ENCODE measurements at places on chromosomes 16 and 17.

DNA sequence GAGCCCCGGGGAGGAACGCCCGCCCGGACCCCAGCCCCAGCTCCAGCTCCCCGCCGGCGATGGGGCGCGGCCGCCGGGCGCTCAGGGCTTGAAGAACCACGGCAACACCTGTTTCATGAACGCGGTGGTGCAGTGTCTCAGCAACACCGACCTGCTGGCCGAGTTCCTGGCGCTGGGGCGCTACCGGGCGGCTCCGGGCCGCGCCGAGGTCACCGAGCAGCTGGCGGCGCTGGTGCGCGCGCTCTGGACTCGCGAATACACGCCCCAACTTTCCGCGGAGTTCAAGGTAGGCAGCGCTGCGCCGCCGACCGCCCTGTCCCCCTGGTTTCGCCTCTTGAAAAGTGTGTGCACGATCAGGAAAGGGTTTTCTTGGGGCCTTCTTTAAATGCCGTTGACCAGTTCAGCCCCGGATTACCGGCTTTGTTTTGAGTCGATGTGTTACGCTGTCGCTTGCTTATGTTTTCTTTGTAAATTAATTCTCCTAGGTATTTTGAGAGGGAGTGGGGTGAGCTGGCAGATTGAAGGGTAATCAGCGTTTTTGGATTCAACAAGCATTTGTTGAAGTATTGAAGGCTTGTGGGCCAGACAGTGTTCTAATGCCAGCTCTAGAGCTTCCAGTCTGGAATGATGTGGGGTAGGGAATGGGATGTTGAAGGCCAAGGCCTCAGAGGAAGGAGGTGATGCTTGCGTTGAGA is 681 bp downstream of the USP43 start:
- no peak for DNase-seq

- DNase-seq: no peak
Measured at GRCh38 chr16:77721752-77722308, 484 bp upstream of the NUDT7 start.

- DNase-seq: no peak
Measured at GRCh38 chr16:79172976-79173500, 427.5 kb downstream of the MAF start.

DNA sequence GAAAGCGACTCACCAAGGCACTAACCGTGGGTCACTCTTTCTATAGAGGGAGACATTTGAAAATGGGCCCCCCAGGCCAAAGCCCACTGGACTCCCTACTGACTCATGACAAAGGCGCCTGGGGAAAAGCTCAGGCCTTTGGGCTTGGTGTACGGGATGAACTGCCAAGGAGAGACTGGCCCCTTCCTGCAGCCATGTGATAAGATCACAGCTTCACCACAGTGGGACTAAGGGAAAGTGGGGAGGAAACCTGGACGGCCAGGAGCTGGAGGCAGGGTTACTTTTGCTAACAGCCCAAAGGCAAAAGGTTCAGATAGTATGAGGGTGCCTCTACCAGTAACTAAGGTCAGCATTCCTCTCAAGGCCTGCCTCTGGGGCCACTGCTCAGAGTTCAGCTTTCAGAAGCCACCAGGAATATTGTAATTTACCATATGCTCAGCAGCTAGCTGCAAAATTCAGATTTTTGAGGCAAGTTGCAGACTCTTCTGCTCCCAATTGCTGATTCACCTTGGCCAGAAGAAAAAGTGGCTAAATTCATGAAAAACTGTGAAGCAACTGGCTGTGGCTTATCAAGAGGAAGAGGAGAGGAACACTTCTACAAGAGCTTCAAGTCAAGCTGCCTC is 37.1 kb upstream of the SLC25A19 start:
- no peak for DNase-seq

Data from activated CD4-positive, alpha-beta T cell treated with anti-CD3 and anti-CD28 coated beads for 1 hour (primary cell).